ENCODE measurements at places on chromosomes 5 and 9. TPM values are rescaled to one million over a fixed set of nuclear protein-coding genes. Genes with fewer than 3 reads are reported as not detected.

MED27 gene
- total RNA-seq = 11.5 TPM

DNA sequence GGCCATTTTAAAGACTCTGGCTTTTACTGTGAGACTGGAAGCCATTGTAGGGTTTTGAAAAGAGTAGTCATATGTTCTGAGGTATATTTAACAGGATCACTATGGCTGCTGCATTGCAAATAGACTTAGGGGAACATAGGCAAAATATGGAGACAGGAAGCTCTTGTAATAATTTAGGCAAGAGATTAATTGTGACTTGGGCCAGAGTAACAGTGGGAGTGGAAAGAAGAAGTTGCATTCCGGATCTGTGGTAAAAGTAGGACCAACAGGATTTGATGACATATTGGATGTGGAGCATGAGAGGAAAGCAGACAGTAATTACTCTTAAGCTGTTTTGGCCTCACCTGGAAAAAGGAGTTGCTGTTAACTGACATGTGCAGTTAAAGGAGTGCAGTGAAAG lies 85.6 kb downstream of the SMIM15 start:
- no peaks in the 10 kb centered on the region for H3K36me3 ChIP-seq
- no peak overlapping the region for H3K27ac ChIP-seq
- H3K4me1 ChIP-seq = no peaks in the 10 kb centered on the region
- H3K27me3 ChIP-seq = no peaks in the 10 kb centered on the region
- DNase-seq = no peak

HEXB gene
- 136 TPM for total RNA-seq

- DNase-seq = no peak
- no peak overlapping the region for H3K4me3 ChIP-seq
- H3K4me1 ChIP-seq = no peaks in the 10 kb centered on the region
- H3K27ac ChIP-seq = no peak overlapping the region
- H3K27me3 ChIP-seq = no peaks in the 10 kb centered on the region
Measured at GRCh38 chr9:90331826-90332575, 310.6 kb downstream of the DIRAS2 start.

DNA sequence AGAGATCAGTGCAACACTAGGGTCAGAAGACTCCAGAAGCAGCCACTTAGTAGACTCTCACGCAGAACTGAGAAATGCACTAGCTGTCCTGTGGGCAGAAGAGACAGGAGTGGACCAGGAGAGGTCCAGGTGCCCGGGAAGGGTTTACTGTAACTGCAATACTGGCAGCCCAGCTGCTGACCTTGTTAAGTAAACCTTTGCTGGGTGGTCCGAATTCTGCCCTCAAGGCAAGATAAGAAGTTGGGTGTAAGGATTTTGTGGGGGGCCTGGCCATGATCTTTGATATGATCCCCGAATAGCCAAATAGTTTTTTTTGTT lies 91.3 kb downstream of the PDE6A start:
- no peak for DNase-seq
- H3K4me3 ChIP-seq = no peak overlapping the region
- no peak overlapping the region for H3K27ac ChIP-seq
- no peaks in the 10 kb centered on the region for H3K27me3 ChIP-seq

OMD gene
- 0.33 TPM for total RNA-seq

ERCC6L2 gene
- 58.3 TPM for total RNA-seq

- DNase-seq = no peak
- peaks cover 3% of the 10 kb centered on the region for H3K4me1 ChIP-seq
- H3K36me3 ChIP-seq = peaks cover 5% of the 10 kb centered on the region
- no peak overlapping the region for H3K4me3 ChIP-seq
- H3K27ac ChIP-seq = no peak overlapping the region
Measured at GRCh38 chr9:14671377-14671776, 21.9 kb downstream of the ZDHHC21 start.

GRCh38 chr9:35257986-35258659 lies 96.3 kb downstream of the UNC13B start:
- H3K4me3 ChIP-seq = no peak overlapping the region
- peaks cover 25% of the 10 kb centered on the region for H3K4me1 ChIP-seq
- H3K27me3 ChIP-seq = no peaks in the 10 kb centered on the region
- H3K27ac ChIP-seq = peak overlapping the region; percentile 72
- DNase-seq = no peak

- DNase-seq = no peak
- no peaks in the 10 kb centered on the region for H3K27me3 ChIP-seq
- no peak overlapping the region for H3K4me3 ChIP-seq
- H3K4me1 ChIP-seq = no peaks in the 10 kb centered on the region
- peaks cover 2% of the 10 kb centered on the region for H3K36me3 ChIP-seq
- H3K27ac ChIP-seq = no peak overlapping the region
Measured at GRCh38 chr9:4857163-4857810, 64.5 kb downstream of the RCL1 start.

DNA sequence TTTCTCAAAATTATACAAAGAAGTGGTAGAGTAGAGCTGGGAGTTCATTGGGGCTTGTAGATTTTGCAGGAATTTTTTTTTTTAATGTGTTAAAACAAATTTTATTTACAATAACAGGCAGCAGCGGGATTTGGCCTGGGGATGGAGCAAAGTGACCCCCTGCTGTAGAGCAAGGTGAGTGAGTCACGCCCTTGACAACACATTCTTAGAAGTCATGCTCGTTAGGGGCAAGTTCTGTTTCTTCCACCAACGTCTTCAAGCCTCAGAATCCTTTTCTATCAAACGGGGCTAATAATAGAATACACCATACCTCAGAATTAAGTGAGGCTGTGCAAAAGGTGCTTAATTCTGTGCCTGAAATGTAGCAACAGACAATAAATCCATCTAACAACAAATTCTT lies 1.1 kb upstream of the ANKDD1B start:
- peaks cover 17% of the 10 kb centered on the region for H3K4me1 ChIP-seq
- no peaks in the 10 kb centered on the region for H3K27me3 ChIP-seq
- no peak for DNase-seq
- H3K27ac ChIP-seq = no peak overlapping the region

- no peaks in the 10 kb centered on the region for H3K27me3 ChIP-seq
- H3K36me3 ChIP-seq = peaks cover 22% of the 10 kb centered on the region
- no peak overlapping the region for H3K27ac ChIP-seq
- H3K4me3 ChIP-seq = no peak overlapping the region
- no peak for DNase-seq
Measured at GRCh38 chr9:108894225-108894997, 32.3 kb downstream of the ACTL7A start.

- no peaks in the 10 kb centered on the region for H3K4me1 ChIP-seq
- H3K27ac ChIP-seq = no peak overlapping the region
- no peaks in the 10 kb centered on the region for H3K36me3 ChIP-seq
- no peak for DNase-seq
Measured at GRCh38 chr5:149302641-149303040, 31.0 kb downstream of the AFAP1L1 start.

SH3RF2 gene
- 14.8 TPM for total RNA-seq

DNA sequence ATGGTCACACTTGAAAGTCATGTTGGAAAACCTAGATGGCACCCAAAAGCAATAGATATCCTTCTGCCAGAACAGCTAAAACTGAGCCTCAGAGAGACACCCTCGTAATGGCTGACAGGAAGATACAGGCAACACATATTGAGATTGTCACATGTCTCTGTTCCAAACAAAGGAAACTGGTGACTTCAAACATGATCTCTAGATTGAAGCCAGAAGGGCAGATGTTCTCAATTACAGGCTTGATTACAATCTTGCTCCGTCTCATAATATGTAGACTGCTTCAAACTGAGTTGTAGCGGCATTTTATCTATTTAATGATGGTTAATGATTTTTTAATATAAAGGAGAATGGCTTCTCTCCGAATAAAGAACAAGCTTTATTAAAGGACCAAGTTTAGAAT lies 774.3 kb downstream of the KCTD16 start:
- H3K36me3 ChIP-seq = no peaks in the 10 kb centered on the region
- no peak for DNase-seq
- H3K4me3 ChIP-seq = no peak overlapping the region
- H3K27ac ChIP-seq = no peak overlapping the region

DNA sequence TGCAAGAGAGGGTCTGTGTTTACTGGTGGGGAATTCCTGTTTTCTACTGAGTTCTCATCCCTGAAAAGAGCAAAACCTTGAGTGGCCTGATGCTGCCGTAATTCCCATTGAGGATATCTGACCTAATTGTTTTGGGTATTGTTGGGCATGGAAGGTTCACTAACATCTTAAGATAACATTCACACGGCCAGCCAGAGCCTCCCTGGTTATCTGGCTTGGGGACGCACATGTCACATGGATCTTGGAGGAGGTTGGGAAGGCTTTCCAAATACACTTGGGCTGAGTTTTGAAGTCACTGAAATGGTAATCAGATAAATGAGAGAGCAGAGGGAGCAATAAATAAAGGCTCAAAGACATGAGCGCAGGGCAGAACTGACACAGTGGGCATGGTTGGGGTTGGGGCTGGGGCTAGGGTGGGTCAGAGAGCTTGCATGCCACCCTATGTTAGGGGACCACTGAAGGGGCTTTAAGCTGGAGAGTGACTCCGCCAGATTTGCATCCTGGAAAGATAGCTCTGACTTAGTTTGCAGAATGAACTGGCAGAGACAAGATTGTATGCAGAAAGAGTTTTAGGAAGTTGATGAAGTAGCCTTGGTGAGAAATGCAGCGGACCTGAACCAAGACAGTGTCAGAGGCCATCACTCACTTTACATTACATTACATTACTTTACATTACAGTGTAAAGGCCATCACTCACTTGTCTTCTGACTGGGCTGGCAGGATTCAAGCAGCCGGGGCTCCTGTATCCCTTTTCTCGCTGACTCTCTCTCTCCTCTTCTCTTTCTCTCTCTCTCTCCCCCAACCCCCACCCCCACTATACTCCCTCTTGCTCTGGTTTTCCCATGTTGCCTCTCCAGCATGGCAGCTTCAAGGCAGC lies 24.2 kb downstream of the SLC1A1 start:
- no peak overlapping the region for H3K27ac ChIP-seq
- peaks cover 9% of the 10 kb centered on the region for H3K4me1 ChIP-seq
- no peak overlapping the region for H3K4me3 ChIP-seq
- no peak for DNase-seq
- no peaks in the 10 kb centered on the region for H3K27me3 ChIP-seq

DNA sequence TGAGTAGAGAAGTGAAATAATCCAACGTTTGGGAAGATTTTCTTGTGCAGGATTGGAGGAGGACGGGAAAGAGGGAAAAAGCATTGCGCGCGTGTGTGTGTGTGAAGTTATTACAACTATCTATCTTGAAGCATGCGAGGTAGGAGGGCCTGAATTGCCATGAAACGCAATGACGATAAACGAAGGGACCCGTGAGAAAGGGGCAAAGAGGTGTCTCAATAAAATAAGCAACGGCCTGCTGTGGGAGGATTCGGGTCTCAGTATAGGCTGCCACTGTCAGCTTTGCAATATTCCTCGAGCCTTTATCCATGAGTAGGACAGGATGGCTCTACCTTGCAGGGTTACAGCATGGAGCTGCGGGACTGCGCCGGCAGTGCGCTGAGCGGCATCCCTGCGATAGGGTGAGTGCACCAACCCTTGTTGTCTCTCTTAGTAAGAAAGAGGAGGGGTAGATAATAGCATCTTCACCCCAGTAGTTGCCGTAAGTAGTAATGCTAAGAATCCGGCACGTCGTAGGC lies 631 bp upstream of the RCL1 start:
- peak overlapping the region; percentile 89 for H3K27ac ChIP-seq
- no peaks in the 10 kb centered on the region for H3K27me3 ChIP-seq
- no peak for DNase-seq

DNA sequence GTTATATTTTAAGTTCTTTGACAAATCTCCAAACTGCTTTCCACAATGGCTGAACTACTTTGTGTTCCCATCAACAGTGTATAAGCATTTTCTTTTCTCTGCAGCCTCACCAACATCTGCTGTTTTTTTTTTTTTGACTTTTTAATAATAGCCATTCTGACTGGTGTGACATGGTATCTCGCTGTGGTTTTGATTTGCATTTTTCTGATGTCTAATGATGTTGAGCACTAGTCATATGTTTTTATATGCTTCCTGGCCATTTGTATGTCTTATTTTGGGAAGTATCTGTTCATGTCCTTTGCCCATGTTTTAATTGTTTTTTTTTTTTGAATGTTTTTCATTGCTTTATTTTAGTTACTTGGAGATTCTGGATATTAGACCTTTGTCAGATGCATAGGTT lies 196.6 kb downstream of the PLK2 start:
- peaks cover 4% of the 10 kb centered on the region for H3K4me1 ChIP-seq
- H3K4me3 ChIP-seq = no peak overlapping the region
- no peak for DNase-seq
- no peaks in the 10 kb centered on the region for H3K36me3 ChIP-seq
- H3K27me3 ChIP-seq = no peaks in the 10 kb centered on the region
- H3K27ac ChIP-seq = no peak overlapping the region

GRCh38 chr5:86546044-86546443 lies 71.7 kb upstream of the COX7C start:
- H3K27ac ChIP-seq = no peak overlapping the region
- DNase-seq = no peak
- H3K4me3 ChIP-seq = no peak overlapping the region
- no peaks in the 10 kb centered on the region for H3K36me3 ChIP-seq
- no peaks in the 10 kb centered on the region for H3K27me3 ChIP-seq
- H3K4me1 ChIP-seq = no peaks in the 10 kb centered on the region

DNA sequence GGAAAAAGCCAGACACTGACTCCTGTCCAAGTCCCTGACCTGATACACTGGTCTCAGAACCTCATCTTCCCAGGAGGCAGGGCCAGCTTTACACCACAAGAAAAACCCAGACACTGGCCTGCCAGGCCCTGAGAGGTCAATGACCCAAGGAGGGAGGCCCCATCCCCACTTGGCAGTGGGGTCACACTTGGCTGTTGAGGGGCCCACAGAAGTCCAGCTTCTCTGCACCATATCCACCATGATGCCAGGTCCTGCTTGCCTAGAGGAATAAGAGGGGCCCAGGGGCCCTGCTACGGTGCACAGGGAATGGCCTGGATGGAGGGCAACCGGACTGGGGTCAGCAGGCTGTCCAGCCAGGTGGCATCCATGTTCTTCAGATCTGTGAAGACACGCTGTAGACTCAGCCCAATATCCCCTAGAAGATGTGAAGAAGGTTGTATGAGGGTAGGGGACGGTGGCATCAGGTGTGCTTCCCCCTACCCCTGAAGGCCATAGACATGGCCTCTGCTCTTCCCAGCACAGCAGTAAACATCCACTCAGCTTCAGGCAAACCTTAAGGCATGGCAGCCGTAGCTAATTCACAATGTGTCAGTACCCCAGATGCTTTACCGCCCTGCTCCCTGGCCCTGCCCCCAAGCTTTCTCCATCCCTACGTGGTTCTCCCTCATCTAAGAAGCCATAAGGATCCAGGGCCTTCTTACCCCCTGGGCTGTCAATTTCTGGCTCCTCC lies 6.7 kb downstream of the IRF1 start:
- no peak for DNase-seq
- H3K4me1 ChIP-seq = peaks cover 9% of the 10 kb centered on the region
- no peak overlapping the region for H3K27ac ChIP-seq
- no peaks in the 10 kb centered on the region for H3K36me3 ChIP-seq

BHMT2 gene
- total RNA-seq = 2.6 TPM

GGTA1 gene
- 2.3 TPM for total RNA-seq

EGFLAM gene
- total RNA-seq = 0.26 TPM

GRCh38 chr5:157912621-157913325 lies 53.8 kb upstream of the CLINT1 start:
- H3K27me3 ChIP-seq = no peaks in the 10 kb centered on the region
- peak; percentile 16 for DNase-seq
- H3K36me3 ChIP-seq = no peaks in the 10 kb centered on the region

GRCh38 chr5:132439521-132440089 lies 51.0 kb downstream of the IRF1 start:
- H3K27ac ChIP-seq = no peak overlapping the region
- no peak for DNase-seq
- H3K27me3 ChIP-seq = no peaks in the 10 kb centered on the region
- H3K36me3 ChIP-seq = no peaks in the 10 kb centered on the region

Measured in body of pancreas (tissue), 4 donors.